ENCODE measurements at places on chromosomes 4 and X.

GRCh38 chr4:17702641-17703040, 78.8 kb downstream of the FAM184B start:
- DNase-seq, result no peak

GRCh38 chrX:72712094-72712755, 1.9 kb downstream of the PHKA1 start:
- DNase-seq, result no peak

DNA sequence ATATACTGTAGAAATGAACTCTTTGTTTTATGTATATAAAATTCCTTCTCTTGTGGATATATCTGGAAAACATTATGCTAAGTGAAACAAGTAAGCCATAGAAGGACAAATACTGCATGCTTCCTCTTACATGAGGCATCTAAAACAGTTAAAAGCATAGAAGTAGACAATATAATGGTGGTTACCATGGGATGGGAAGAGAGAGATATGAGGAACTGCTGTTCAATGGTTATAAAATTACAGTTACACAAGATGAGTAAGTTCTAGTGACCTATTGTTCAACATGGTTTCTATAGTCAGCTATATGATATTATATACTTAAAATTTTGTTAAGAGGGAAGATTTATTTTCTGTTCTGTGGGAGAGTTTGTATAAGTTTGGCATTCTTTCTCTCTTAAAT, 43.4 kb downstream of the HTRA3 start:
- DNase-seq, result no peak

DNA sequence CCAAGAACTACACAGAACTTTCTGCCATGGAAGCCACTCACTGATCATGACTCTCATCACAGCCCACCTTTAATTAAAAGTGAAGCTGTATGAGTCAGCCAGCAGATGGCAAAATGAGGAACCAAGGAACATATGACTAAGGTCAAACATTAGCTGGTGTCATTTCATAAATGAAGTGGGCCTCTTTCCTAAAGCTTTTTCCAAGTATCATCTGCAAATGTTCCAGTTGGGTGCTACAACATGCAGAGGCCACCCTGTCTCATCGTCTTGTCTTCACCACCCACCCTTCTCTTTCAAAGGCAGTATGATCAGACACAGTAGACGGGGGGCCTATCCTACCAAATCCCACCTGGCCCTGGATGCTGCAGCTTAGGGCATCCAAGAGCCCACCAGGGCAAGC, 9.2 kb upstream of the EOLA1 start:
- DNase-seq, result no peak

DNA sequence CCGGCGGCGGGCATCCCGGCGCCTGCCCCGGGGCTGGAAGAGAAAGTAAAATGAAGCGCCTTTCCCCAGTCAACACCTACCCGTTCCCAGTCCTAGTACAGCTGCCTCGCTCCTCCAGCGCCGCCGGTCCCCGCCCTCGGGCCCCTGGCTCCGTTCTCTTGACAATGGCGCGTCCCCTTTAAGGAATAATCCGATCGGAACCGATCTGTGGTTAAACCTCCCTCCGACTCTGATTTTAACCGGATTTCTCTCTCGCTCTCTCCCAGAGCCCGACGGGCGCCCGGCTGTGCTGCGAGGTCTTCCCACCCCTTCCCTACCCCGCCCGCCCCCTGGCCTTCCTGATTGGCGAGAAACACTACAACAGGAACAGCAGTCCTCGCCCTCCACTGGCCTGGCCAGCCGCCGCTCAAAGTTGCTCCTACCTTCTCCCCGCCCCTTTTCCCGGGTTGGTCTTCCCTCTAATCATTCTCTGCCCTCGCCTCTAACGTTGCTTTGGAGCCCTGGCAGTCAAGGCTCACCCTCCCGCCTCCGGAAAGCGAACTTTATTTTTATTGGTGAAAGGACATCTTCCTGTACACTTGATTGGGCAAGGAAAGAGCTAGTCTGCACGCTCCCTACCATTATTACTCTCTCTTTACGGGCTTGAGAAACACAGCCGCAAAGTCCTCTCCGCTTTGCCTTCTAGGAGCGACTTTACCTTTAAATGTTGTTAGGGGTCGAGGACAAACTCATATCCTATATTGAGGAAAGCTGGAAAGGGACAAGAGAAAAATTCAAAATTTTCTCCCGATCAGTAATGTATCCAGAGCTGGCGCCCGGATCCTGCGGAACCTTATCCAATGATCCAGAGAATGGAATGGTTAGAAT, at the start of gene FRYL:
Gene FRYL, minus strand, starts transcription at position 282 of the 867 bp plus-strand sequence. CDS start 145,869 bp downstream, outside the sequence.
- peak; percentile 62 for DNase-seq

DNA sequence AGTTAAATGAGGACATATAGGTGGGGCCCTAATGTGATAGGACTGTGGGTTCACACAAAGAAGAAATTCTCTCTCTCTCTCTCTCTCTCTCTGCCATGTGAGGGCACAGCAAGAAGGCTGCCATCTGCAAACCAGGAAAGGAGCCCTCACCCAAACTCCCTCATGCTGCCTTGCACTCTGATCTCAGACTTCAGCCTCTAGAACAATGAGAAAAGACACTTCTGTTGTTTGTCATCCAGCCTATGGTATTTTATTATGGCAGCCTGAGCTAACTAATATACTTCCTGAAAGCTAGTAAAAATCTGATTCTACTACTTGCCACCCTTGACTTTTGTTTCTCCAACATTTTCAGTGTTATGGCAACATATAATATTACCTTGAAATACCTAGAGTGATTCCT, 425.9 kb downstream of the SPOCK3 start:
- no peak for DNase-seq

GRCh38 chr4:94372991-94373390, 30.4 kb upstream of the HPGDS start:
- no peak for DNase-seq

DNA sequence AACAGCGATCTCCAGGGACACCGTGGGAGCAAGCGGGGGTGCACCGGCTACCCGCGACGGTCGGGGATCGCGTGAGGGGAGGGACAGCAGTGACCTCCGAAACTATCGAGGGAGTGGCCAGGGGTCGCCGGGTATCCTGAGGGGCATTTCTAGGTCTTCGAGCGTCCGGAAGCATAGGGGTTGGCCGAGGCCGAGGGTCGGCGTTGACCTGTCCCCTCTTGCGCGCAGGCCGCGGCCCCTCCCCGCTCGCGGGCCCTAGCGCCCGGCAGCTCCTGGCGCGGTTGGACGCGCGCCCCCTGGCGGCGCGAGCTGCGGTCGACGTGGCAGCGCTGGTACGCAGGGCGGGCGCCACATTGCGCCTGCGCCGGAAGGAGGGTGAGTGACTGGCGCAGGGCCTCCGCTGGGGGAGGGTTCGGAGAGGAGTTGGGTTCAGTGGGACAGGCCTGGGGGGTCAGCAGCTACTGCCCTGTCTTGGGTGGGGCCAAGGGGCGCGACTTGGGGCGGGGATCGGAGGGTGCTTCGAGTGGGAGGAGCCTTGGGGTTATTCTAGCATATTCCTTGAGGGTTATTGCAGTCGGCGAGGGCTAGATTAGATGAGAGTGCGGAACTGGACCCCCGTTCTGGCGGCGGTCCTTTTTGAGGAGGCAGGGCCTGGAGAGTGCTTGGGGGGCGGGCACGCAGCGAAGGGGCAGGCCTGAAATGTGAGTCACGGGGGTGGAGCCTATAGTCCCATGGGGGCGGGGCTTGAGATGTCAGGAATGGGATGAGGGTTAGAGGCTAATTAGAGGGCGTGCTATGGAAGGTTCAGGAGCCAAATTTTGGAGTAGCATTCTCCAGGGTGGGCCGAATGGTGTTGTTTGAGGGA, 1.2 kb downstream of the MAGIX start:
- DNase-seq, result peak; percentile 22

GRCh38 chr4:15233264-15233597, 194.6 kb upstream of the C1QTNF7 start:
- no peak for DNase-seq

GRCh38 chrX:12370497-12370986, 232.3 kb downstream of the FRMPD4 start:
- no peak for DNase-seq

DNA sequence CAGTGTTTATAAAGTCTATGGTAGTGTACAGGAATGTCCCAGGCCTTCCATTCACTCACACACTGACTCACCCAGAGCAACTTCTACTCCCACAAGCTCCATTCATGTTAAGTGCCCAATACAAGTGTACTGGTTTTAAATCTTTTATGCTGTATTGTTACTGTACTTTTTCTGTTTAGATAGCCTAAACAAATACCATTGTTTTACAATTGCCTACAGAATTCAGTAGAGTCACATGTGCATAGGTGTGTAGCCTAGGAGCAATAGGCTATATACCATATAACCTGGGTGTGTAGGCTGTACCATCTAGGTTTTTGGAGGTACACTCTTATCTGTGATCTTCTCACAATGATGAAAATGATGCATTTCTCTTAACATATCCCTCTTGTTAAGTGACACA, 126.7 kb downstream of the DGKK start:
- DNase-seq, result no peak

All from cortex of kidney (tissue), 1 donor.